ENCODE measurements at places on chromosomes 16 and 17. TPM values are rescaled to one million over a fixed set of nuclear protein-coding genes. Genes with fewer than 3 reads are reported as not detected.

KRT31 gene
- not detected for total RNA-seq

PRAC2 gene
- total RNA-seq: not detected

TMEM238L gene
- not detected for total RNA-seq

C17orf67 gene
- total RNA-seq: 3.2 TPM

PROCA1 gene
- 6.9 TPM for total RNA-seq

CCL14 gene
- not detected for total RNA-seq

GAST gene
- total RNA-seq: not detected

LGALS9B gene
- total RNA-seq: 2.0 TPM

SLC47A1 gene
- total RNA-seq: not detected

TEX2 gene
- 16.5 TPM for total RNA-seq

BCO1 gene
- total RNA-seq: not detected

DLX3 gene
- total RNA-seq: not detected

GNAO1 gene
- total RNA-seq: 2.1 TPM

HLF gene
- 0.91 TPM for total RNA-seq

DHRS7C gene
- total RNA-seq: not detected

ATAD5 gene
- 29.0 TPM for total RNA-seq

CDRT15L2 gene
- total RNA-seq: not detected

KRT33A gene
- total RNA-seq: not detected

HSPB9 gene
- not detected for total RNA-seq

TP53TG3 gene
- total RNA-seq: not detected

DYNLRB2 gene
- 0.36 TPM for total RNA-seq

IRX6 gene
- total RNA-seq: not detected

SAMD14 gene
- total RNA-seq: 0.98 TPM

NOTUM gene
- 0.11 TPM for total RNA-seq

CD300E gene
- total RNA-seq: not detected

GGT6 gene
- not detected for total RNA-seq

GJC1 gene
- total RNA-seq: 2.2 TPM

TVP23A gene
- not detected for total RNA-seq

RILP gene
- 4.9 TPM for total RNA-seq

CA7 gene
- 0.20 TPM for total RNA-seq

TSPAN10 gene
- total RNA-seq: 0.61 TPM

EME1 gene
- total RNA-seq: 16.2 TPM

GALR2 gene
- total RNA-seq: 0.11 TPM

OR2C1 gene
- total RNA-seq: not detected

ZNF423 gene
- total RNA-seq: not detected

PKMYT1 gene
- total RNA-seq: 125 TPM

KCNJ16 gene
- total RNA-seq: not detected

KRTAP2-1 gene
- not detected for total RNA-seq

UTS2R gene
- total RNA-seq: not detected

MAP2K4 gene
- total RNA-seq: 30.3 TPM

ULK2 gene
- total RNA-seq: 14.8 TPM

KRTAP9-4 gene
- total RNA-seq: not detected

FBXW10B gene
- 0.61 TPM for total RNA-seq

NPIPA8 gene
- 1.4 TPM for total RNA-seq

SPATA22 gene
- total RNA-seq: not detected
